Immature natural killer cell (primary cell): ENCODE measurements at places on chromosomes 1 and 21. TPM values are rescaled to one million over a fixed set of nuclear protein-coding genes. Genes with fewer than 3 reads are reported as not detected.

GRCh38 chr1:207240325-207241101, 81.0 kb upstream of the CD55 start:
- no peaks in the 10 kb centered on the region for H3K36me3 ChIP-seq
- no peak for DNase-seq
- no peak overlapping the region for H3K4me3 ChIP-seq
- no peak overlapping the region for H3K27ac ChIP-seq

The L1TD1 gene
- polyA plus RNA-seq, result not detected

- H3K36me3 ChIP-seq, result no peaks in the 10 kb centered on the region
- H3K27ac ChIP-seq, result no peak overlapping the region
- H3K4me3 ChIP-seq, result no peak overlapping the region
- no peak for DNase-seq
- no peaks in the 10 kb centered on the region for H3K27me3 ChIP-seq
These were observed 624.1 kb upstream of the USP24 start for GRCh38 chr1:55839221-55839620.

DNA sequence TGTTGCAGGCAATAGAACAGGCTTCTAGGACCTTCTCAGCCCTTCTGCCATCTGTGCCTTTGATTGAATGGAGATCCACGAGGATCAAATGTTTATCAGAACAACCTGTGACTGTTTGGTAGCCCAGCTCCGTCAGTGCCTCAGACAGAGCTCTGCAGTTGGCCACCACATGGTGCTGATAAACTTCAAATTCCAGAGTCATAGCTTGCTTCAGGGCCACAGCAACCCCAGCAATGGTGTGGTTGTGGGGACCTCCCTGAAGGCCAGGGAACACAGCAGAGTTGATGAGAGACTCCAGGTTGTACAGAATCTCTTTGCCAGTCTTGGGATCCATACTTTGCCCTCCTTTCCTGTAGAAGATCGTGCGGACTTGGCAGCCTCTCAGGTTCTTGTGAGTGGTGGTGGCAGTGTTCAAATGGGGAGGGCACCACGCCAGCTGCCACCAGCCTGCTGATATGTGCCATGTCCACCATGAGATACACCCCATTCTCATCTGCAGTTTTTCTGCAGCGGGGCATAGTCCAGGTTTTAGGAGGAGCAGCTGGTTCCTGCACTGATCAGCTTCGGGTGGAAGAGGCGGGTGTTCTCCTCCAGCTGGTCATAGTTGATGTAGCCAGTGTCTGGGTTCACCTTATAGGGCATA, 82.9 kb upstream of the ARTN start:
- no peak overlapping the region for H3K27ac ChIP-seq
- no peak overlapping the region for H3K4me3 ChIP-seq
- no peaks in the 10 kb centered on the region for H3K27me3 ChIP-seq
- no peaks in the 10 kb centered on the region for H3K36me3 ChIP-seq
- no peak for DNase-seq

- no peaks in the 10 kb centered on the region for H3K36me3 ChIP-seq
- H3K27me3 ChIP-seq, result peaks cover 4% of the 10 kb centered on the region
- peak; percentile 78 for DNase-seq
- peak overlapping the region; percentile 95 for H3K4me3 ChIP-seq
These were observed 11.5 kb downstream of the ADAMTSL4 start for GRCh38 chr1:150560576-150561253.

DNA sequence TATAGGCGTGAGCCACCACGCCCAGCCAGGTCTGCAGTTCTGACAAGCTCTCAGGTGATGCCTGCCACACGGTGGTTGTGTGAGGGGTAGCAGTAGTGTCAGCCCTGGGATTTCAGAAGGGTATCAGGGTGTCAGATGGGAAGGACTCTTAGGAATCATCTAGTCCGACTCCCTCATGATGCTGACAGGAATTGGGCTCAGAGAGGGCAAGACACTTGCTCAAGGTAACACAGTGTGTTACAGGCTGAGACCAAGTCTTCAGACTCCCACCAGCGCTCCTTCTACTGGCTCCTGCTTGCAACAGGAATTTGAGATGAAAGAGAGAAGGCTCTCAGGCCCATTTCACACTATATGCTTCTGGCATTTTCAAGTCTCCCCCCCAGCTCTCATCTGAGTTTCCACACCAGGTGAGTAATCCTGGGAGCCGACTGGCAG, 6.9 kb downstream of the HTR1D start:
- H3K4me3 ChIP-seq, result no peak overlapping the region
- H3K4me1 ChIP-seq, result peaks cover 11% of the 10 kb centered on the region
- H3K36me3 ChIP-seq, result no peaks in the 10 kb centered on the region
- peaks cover 7% of the 10 kb centered on the region for H3K27me3 ChIP-seq

- no peak overlapping the region for H3K27ac ChIP-seq
- peaks cover 14% of the 10 kb centered on the region for H3K27me3 ChIP-seq
- no peak for DNase-seq
- H3K4me3 ChIP-seq, result no peak overlapping the region
- H3K4me1 ChIP-seq, result peaks cover under 1% of the 10 kb centered on the region
- no peaks in the 10 kb centered on the region for H3K36me3 ChIP-seq
These were observed 5.9 kb upstream of the ATXN7L2 start for GRCh38 chr1:109477821-109478220.

The FMO2 gene
- not detected for polyA plus RNA-seq

GRCh38 chr1:45038661-45039364, 26.8 kb downstream of the UROD start:
- H3K4me1 ChIP-seq, result no peaks in the 10 kb centered on the region
- no peak for DNase-seq
- peaks cover 3% of the 10 kb centered on the region for H3K36me3 ChIP-seq
- H3K27ac ChIP-seq, result no peak overlapping the region
- no peaks in the 10 kb centered on the region for H3K27me3 ChIP-seq
- H3K4me3 ChIP-seq, result no peak overlapping the region

GRCh38 chr1:172107316-172107975, 266.1 kb downstream of the DNM3 start:
- no peak for DNase-seq
- no peaks in the 10 kb centered on the region for H3K4me1 ChIP-seq
- no peaks in the 10 kb centered on the region for H3K36me3 ChIP-seq
- no peak overlapping the region for H3K4me3 ChIP-seq
- H3K27ac ChIP-seq, result no peak overlapping the region

The ESPN gene
- polyA plus RNA-seq, result not detected

GRCh38 chr1:178643831-178644230, 81.2 kb upstream of the RALGPS2 start:
- H3K27ac ChIP-seq, result no peak overlapping the region
- H3K4me3 ChIP-seq, result no peak overlapping the region
- H3K27me3 ChIP-seq, result no peaks in the 10 kb centered on the region
- H3K36me3 ChIP-seq, result no peaks in the 10 kb centered on the region

DNA sequence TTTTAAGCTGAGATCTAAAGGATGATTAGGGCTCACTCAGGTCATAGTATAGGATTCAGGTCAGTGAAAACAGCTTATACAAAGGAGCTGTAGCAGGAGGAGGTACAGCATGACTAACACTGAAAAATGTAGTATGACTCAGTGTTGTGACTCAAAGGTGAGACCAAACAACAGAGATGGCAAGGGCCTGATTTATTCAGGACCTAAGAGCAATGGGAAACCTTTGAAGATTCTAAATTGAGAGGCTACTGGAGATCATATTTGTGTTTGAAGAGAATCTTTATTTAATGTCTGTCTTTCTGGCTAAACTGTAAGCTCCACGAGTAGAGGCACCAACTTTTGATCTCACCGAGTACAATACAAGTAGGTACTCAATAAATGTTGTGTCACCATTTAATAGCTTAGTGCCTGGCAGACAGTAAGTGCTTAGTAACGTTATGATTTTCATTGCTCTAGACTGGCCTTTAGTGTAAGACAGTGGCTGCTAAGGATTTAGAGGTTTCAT, 43.5 kb downstream of the PRKAA2 start:
- DNase-seq, result no peak
- no peaks in the 10 kb centered on the region for H3K36me3 ChIP-seq
- no peak overlapping the region for H3K27ac ChIP-seq
- peaks cover 2% of the 10 kb centered on the region for H3K27me3 ChIP-seq
- H3K4me3 ChIP-seq, result no peak overlapping the region
- H3K4me1 ChIP-seq, result no peaks in the 10 kb centered on the region

DNA sequence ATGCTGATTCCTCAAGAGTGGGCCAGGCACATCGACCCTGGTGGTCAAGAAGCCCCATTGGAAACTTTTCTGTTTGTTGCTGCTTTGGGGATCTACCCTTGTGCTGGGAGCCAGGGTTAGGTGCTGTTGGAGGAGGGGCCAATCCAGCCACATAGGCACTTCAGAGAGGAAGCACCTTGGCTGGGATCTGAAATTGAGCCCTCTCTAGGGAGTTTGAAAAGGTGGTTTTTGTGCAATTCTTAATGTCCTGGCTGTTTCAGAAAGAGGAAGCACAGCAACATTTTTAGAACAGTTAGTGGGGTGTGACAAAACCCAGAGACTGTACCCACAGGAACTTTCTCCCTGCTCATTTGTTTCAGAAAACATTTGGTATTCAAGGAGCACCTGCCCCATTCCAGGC, 17.2 kb upstream of the BEND5 start:
- no peak overlapping the region for H3K27ac ChIP-seq
- no peak overlapping the region for H3K4me3 ChIP-seq
- DNase-seq, result no peak

- H3K27me3 ChIP-seq, result peaks cover 6% of the 10 kb centered on the region
- H3K4me1 ChIP-seq, result peaks cover 4% of the 10 kb centered on the region
- no peaks in the 10 kb centered on the region for H3K36me3 ChIP-seq
- DNase-seq, result peak; percentile 31
These were observed 123.9 kb upstream of the VAMP3 start for GRCh38 chr1:7646981-7647901.

- H3K4me3 ChIP-seq, result no peak overlapping the region
- H3K36me3 ChIP-seq, result no peaks in the 10 kb centered on the region
- no peak overlapping the region for H3K27ac ChIP-seq
- no peak for DNase-seq
- no peaks in the 10 kb centered on the region for H3K4me1 ChIP-seq
These were observed 220.3 kb downstream of the PLPP3 start for GRCh38 chr1:56359056-56359455.

DNA sequence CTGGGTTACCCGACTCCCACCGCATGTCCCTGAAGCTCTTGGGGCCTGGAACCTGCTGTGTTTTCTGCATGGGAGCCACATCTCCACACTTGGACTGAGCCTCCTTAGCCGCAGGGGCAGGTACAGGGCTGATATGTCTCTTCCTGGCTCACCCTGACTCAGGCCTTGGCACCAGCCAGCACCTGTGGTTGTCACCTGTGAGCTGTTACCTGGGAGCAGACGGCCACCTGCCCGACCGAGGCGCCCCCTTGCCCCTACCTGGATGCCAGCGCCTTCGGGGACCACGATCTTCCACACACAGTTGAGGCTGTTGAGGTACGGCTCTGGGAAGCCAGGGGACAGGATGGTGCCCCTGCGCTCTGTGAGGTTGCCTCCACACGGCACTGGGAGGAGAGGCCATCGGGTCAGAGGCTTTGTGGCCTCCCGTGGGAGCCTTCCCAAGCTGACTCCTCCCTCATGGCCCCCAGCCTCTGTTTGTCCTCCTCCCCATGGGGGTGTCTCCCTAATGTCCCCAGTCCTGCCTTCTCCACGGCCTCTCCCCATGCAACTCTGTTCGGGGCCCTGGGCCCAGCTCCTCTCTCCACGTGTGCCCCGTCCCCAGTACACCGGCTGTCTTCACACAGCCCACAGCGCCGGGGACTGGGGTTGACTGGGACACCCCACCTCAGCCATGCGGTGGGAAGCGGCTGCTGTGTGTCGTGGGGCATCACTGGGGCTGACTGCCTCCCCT, 152.0 kb downstream of the ZSCAN20 start:
- no peak overlapping the region for H3K4me3 ChIP-seq
- no peak for DNase-seq
- H3K27me3 ChIP-seq, result peaks cover 4% of the 10 kb centered on the region
- no peaks in the 10 kb centered on the region for H3K36me3 ChIP-seq

The FHAD1 gene
- polyA plus RNA-seq, result not detected

DNA sequence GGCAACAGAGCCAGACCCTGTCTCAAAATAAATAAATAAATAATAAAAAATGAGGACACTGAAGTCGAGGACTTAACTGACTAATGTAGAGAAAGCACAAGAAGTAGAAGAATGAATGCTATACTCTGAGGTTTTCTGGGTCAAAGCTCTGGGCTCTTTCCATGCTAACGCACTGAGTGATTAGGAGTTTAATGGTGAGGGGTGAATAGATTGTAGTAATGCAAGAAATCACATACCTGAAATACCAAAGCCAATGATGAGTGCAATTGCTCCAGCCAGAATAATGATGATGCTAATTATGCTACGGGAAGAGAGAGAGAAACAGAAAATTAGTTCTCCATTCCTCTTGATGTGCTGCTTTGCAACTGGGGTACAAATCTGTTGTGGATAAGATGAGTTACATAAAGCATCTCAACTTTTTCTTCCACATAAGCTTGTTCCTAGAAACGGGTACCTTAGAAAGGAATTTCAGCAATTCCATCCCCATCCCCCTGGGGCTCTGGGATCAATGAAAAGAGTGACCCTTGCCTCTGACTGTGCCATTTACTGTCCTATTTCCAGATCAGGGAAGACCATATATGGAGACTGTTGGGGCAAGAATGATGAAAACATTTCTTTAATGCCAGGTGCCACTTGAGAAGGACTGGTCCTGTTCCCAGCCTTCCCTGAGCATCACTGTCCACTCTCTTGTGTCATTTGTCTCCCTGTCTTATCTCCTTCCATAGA, 40.7 kb downstream of the VTCN1 start:
- H3K27ac ChIP-seq, result no peak overlapping the region
- DNase-seq, result no peak
- H3K4me3 ChIP-seq, result no peak overlapping the region

- peaks cover 10% of the 10 kb centered on the region for H3K27me3 ChIP-seq
- no peak for DNase-seq
- no peaks in the 10 kb centered on the region for H3K4me1 ChIP-seq
- H3K4me3 ChIP-seq, result no peak overlapping the region
These were observed 35.4 kb downstream of the PTPRU start for GRCh38 chr1:29271724-29272123.

- H3K36me3 ChIP-seq, result peaks cover 51% of the 10 kb centered on the region
- peaks cover 7% of the 10 kb centered on the region for H3K27me3 ChIP-seq
- peaks cover 56% of the 10 kb centered on the region for H3K4me1 ChIP-seq
These were observed 1.2 kb downstream of the GBP5 start for GRCh38 chr1:89271341-89272015.

DNA sequence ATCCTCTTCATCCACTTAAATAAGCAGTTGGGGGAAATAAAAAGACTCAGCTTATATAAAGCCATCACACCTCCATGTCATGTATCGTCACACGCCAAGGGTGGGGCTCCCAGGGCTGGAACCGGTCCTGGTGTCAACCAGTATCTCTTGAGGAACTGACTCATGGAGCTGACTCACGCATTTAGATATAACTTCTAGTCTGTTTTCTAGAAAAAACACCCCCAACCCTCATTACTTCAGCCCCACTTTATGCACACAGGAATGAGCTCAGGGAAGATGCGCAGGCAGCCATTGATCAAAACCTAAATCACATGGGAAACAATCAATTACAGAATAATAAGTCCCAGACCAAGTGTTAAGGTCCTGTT, 6.9 kb upstream of the IL22RA1 start:
- H3K4me3 ChIP-seq, result no peak overlapping the region
- H3K36me3 ChIP-seq, result peaks cover 3% of the 10 kb centered on the region
- no peak for DNase-seq
- H3K27ac ChIP-seq, result no peak overlapping the region
- H3K27me3 ChIP-seq, result peaks cover 16% of the 10 kb centered on the region

- no peak overlapping the region for H3K27ac ChIP-seq
- DNase-seq, result no peak
- H3K4me1 ChIP-seq, result peaks cover 24% of the 10 kb centered on the region
- peaks cover 17% of the 10 kb centered on the region for H3K36me3 ChIP-seq
These were observed 23.6 kb downstream of the KIAA0319L start for GRCh38 chr1:35533586-35533985.
